Natural killer cell (primary cell): ENCODE measurements at places on chromosomes 2 and 18. TPM values are rescaled to one million over a fixed set of nuclear protein-coding genes. Genes with fewer than 3 reads are reported as not detected.

DNA sequence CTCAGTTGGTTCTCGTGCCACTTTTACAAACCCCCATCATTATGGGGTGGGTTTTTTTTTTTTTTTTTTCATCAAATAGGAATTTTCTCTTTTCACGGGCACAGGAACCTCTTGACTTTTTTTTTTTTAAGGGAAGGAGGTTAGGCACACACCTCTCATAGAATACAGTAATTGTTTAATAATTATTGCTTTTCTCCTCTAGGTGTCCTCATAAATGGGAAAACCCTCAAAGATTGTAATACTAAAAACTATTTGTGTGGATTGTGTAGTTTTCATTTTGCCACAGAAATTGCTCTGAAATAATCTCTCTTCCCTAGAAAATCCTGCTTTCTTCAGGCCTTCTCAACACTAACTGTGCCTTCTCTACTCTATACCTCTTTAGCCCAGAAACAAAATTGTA, 147.3 kb downstream of the GREB1L start:
- no peaks in the 10 kb centered on the region for H3K27me3 ChIP-seq
- H3K27ac ChIP-seq, result no peak overlapping the region
- no peak overlapping the region for H3K4me3 ChIP-seq
- H3K36me3 ChIP-seq, result no peaks in the 10 kb centered on the region
- no peaks in the 10 kb centered on the region for H3K4me1 ChIP-seq
- no peak for DNase-seq

Gene ZNF532
- total RNA-seq, result 28.5 TPM

- H3K27ac ChIP-seq, result no peak overlapping the region
- no peaks in the 10 kb centered on the region for H3K27me3 ChIP-seq
- DNase-seq, result no peak
- no peaks in the 10 kb centered on the region for H3K4me1 ChIP-seq
- H3K36me3 ChIP-seq, result no peaks in the 10 kb centered on the region
- no peak overlapping the region for H3K4me3 ChIP-seq
These were observed 189.3 kb downstream of the GLI2 start for GRCh38 chr2:120924924-120925323.

Gene ITGA6
- total RNA-seq, result 34.0 TPM

DNA sequence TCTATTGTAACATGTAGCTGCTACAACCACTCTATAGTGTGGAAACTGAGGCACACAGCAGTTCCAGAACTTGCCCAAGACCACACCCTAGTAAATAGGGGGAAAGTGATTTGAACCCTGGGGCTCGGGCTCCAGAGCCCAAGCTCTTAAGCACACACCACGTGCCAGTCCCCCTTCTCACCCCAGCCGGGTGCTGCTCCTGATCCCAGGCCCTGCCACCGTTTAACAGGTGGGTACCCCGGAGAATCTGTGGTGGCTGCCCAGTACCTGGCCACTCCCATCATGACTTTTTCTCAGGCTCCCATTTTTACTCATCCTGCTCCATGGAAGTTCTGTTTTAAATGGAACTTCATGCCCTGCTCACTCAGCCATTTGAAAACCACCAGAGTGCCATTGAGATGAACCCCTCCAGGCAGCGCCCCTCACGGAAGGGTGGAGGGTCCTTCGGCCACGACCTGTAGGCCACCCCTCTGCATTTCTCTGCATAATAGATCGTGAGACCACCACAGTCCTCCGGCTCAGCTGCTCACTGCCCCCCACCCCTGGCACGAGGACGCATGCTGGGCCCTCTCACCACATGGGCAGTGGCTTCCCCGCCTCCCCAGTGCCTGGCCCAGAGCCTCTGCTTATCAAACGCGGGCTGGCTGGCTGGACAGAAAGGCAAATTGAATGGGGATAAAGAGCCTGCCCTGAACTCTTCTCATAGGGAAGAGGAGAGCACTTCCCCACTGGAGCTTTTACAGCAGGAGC, 42.1 kb downstream of the TMEM37 start:
- no peaks in the 10 kb centered on the region for H3K36me3 ChIP-seq
- no peak overlapping the region for H3K27ac ChIP-seq
- no peak for DNase-seq

Gene PARD3B
- 0.45 TPM for total RNA-seq

Gene DSC3
- not detected for total RNA-seq

DNA sequence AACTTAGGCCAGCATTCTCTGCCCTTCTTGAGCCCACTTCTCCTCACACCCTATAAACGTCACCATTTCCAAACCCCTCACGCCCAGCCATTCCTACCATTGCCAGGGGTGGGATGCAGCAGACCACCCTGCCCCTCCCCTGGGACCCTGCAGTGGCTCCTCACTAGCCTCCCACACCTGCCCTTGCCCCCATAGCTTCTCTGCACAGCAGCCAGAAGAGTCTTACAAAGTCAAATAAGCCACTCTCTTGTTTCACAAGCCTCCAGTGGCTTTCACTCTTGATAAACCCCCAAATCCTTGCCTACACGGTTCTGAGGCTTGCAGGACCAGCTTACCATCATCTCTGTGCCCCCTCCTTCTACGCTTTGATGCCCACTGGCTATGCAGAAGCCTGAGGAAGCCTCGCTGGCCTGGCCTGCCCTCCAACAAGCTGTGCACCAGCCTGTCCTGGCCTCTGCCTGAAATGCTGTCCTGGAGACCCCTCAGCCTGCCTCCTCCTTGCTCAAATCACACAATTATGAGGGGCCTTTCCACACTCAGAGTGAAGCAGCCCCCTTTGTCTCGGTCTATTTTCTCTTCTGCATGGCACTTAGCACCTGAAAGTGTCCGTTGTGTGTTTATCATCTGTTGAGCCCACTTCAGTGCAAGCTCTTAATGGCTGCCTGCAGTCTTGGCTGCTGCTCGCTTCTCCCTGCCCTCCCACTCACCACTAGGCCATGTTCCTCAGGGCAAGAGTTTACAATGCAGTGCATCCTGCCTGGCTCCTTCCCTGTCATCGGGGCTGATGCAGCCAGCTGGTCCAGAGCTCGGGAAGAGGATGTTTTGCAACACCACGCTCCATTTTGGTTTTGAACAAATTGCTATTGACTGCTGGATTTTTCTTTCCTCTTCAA, 82.6 kb upstream of the RGPD5 start:
- no peak for DNase-seq
- H3K4me3 ChIP-seq, result no peak overlapping the region
- H3K27ac ChIP-seq, result no peak overlapping the region
- H3K27me3 ChIP-seq, result no peaks in the 10 kb centered on the region
- H3K4me1 ChIP-seq, result no peaks in the 10 kb centered on the region

GRCh38 chr18:76005632-76006208, 489.3 kb downstream of the ZNF516 start:
- H3K4me3 ChIP-seq, result no peak overlapping the region
- no peak for DNase-seq
- no peaks in the 10 kb centered on the region for H3K4me1 ChIP-seq
- no peak overlapping the region for H3K27ac ChIP-seq
- no peaks in the 10 kb centered on the region for H3K27me3 ChIP-seq

Gene TMEM163
- total RNA-seq, result 10.3 TPM

GRCh38 chr2:56713161-56713676, 529.4 kb downstream of the CCDC85A start:
- no peaks in the 10 kb centered on the region for H3K36me3 ChIP-seq
- no peaks in the 10 kb centered on the region for H3K27me3 ChIP-seq
- H3K4me1 ChIP-seq, result no peaks in the 10 kb centered on the region
- H3K27ac ChIP-seq, result no peak overlapping the region
- no peak overlapping the region for H3K4me3 ChIP-seq

DNA sequence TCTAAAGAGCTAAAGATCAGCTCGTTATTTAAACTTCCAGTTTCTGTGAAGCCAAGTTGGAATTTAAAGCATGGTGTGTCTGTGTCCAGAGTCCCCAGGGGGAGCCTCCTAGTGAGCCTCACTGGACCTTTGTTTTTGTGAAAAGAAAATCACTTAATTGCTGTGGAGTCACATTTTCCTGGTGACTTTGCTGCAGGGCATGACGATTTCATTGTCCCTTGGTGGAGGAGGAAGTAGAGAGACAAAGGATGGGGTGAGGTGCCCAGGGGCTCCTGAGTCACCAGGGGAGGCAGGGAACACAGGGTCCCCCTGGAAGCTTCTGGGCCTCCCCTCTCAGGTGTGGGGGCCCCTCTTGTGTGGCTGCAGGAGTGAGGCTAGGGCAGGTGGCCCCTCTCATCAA, 19.7 kb downstream of the ATP6V1C2 start:
- no peaks in the 10 kb centered on the region for H3K27me3 ChIP-seq
- H3K4me1 ChIP-seq, result no peaks in the 10 kb centered on the region
- no peak overlapping the region for H3K4me3 ChIP-seq
- DNase-seq, result no peak
- no peaks in the 10 kb centered on the region for H3K36me3 ChIP-seq

DNA sequence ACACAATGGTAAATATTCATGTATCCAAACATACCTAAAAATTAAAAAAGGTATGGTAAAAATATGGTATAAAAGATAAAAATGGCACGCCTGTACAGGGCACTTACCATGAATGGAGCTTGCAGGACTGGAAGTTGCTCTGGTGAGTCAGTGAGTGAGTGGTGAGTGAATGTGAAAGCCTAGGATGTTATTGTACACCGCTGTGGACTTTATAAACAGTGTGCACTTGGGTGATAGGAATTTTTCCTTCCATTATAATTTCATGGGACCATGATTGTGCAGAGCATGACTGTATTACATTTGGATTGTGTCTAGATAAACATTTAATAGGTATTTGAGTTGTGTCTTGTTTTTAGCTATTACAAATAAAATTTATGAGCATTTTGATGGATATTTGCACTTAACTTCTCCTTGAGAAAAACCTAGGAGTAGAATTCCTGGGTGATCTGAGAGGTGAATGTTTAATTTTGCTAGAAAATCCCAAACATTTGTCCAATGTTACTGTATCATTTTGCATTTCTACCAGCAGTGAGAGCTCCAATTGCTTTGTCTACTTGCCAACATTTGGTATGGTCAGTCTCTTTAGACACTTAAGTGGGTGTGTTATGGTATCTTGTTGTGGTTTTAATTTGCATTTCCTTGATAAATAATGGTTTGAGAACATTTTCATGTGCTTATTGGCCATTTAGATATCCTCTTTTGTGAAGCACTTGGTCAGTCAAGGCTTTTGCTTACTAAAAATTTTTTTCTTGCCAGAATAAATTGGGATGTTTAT, 81.7 kb downstream of the BCL2L11 start:
- H3K27me3 ChIP-seq, result no peaks in the 10 kb centered on the region
- H3K36me3 ChIP-seq, result no peaks in the 10 kb centered on the region
- DNase-seq, result no peak
- no peak overlapping the region for H3K4me3 ChIP-seq
- no peak overlapping the region for H3K27ac ChIP-seq

DNA sequence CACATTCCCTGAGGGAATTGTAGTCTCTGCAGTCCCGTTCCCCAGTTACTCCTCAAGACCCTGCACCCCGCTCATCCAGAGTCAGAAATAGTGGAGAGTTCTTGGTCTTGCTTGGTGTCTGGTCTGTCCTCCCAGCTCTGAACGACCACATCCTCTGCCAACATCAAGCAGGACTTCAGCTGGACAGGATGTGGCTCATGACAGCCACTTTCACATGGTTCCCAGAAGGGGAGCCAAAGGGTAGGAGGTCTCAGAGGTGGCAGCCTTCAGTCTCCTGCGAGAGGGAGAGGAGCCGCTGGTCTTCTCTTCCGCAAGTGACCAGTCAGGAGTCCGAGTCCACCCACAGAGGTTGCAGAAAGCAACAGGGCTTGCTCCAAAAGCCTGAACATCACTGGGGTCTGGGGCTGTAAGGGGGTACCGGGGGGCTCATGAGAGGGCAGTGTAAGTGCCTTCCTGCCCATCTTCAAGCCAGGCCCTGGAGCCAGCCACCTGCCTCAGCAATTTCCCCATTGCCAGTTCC, 29.8 kb downstream of the B3GNT7 start:
- H3K4me3 ChIP-seq, result no peak overlapping the region
- DNase-seq, result peak; percentile 19
- H3K36me3 ChIP-seq, result no peaks in the 10 kb centered on the region
- H3K4me1 ChIP-seq, result peaks cover 39% of the 10 kb centered on the region

Gene GKN2
- total RNA-seq, result not detected

Gene CFLAR
- total RNA-seq, result 415 TPM

- no peak overlapping the region for H3K4me3 ChIP-seq
- H3K36me3 ChIP-seq, result no peaks in the 10 kb centered on the region
- H3K27me3 ChIP-seq, result no peaks in the 10 kb centered on the region
- no peak for DNase-seq
- no peak overlapping the region for H3K27ac ChIP-seq
These were observed 138.5 kb upstream of the SLC35G4 start for GRCh38 chr18:11470941-11471340.

Gene ACTG2
- total RNA-seq, result not detected

DNA sequence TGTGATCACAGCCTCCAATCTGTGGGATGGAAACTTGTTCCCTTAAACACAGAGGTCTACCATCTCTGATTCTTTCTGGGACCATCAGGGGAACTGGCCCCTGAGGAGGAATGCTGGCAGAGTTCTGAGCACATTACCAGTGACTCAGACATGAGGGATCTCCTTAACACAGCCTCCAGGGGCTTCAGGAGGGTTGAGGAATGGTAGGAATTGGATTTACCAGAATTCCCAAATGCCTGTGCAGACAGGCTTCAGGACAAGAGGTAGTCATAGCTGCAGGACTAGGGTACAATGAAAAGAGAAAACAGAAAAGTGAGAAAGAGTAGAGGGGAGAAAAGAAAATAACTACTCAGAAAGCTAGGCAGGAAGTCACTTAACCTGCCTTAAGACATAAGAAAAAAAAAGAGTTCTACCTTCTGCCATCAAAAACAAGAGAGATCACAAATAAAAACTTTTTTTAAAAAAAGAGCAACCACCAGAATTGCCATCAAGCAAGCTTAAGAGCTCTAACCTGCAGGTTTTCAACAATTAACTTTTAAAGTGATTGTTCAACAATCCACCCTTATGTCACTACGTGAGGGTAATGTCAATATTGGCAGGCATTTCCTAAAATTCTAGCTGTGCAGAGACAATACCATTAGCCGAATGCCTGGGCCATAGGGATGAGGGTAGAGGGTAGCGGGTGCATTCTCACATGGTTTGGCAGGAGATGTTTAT, 524.4 kb downstream of the BCL11A start:
- H3K4me3 ChIP-seq, result no peak overlapping the region
- no peaks in the 10 kb centered on the region for H3K27me3 ChIP-seq
- H3K27ac ChIP-seq, result no peak overlapping the region
- no peak for DNase-seq

DNA sequence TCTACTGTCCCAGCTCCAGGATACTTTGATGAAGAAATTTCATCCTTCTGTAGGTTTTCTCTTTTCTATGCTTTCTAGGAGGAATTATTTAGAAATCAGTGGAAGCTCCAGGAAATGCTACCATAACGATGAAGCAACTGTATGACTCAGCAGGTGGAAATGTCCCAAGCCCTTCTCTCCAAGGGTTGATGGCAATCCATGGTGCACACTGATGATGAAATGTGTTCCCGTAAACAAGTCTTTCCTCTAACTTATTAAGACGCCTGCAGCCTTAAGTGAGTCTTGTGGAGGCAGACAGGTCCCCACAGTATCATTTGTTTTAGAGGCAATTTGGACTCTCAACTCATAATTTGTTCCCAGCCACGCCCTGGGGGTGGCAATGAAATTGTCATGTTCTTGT, 777.6 kb upstream of the SOX11 start:
- no peaks in the 10 kb centered on the region for H3K27me3 ChIP-seq
- H3K27ac ChIP-seq, result no peak overlapping the region
- no peak overlapping the region for H3K4me3 ChIP-seq
- H3K4me1 ChIP-seq, result no peaks in the 10 kb centered on the region
- no peaks in the 10 kb centered on the region for H3K36me3 ChIP-seq
- DNase-seq, result no peak

- peaks cover 42% of the 10 kb centered on the region for H3K4me1 ChIP-seq
- no peaks in the 10 kb centered on the region for H3K36me3 ChIP-seq
- no peak overlapping the region for H3K4me3 ChIP-seq
- no peak overlapping the region for H3K27ac ChIP-seq
- no peaks in the 10 kb centered on the region for H3K27me3 ChIP-seq
- DNase-seq, result no peak
These were observed 87.0 kb downstream of the HDAC4 start for GRCh38 chr2:239313776-239314175.

Gene FZD7
- total RNA-seq, result 1.6 TPM
